ENCODE measurements at places on chromosomes 12 and 14.

- DNase-seq, result no peak
Measured at GRCh38 chr12:90086281-90086680, 377.6 kb upstream of the ATP2B1 start.

DNA sequence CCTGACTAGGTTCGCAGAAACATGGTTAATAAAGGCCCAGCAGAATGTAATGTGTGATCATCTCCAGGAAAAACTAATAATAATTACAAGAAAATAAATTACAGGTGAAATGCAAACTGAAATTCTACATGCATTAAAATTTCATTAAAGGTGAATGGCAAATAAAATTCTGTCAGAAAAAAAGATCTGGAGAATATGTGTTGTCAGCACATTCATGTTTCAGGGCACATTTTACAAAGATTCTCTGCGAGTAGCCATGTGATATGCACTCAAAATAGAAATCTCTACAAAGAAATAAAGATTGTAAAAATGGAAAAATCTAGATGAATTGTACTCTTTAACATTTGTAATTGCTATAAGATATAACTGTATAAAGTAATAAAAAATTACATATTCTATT is 765.2 kb downstream of the TMEM121 start:
- DNase-seq, result no peak

DNA sequence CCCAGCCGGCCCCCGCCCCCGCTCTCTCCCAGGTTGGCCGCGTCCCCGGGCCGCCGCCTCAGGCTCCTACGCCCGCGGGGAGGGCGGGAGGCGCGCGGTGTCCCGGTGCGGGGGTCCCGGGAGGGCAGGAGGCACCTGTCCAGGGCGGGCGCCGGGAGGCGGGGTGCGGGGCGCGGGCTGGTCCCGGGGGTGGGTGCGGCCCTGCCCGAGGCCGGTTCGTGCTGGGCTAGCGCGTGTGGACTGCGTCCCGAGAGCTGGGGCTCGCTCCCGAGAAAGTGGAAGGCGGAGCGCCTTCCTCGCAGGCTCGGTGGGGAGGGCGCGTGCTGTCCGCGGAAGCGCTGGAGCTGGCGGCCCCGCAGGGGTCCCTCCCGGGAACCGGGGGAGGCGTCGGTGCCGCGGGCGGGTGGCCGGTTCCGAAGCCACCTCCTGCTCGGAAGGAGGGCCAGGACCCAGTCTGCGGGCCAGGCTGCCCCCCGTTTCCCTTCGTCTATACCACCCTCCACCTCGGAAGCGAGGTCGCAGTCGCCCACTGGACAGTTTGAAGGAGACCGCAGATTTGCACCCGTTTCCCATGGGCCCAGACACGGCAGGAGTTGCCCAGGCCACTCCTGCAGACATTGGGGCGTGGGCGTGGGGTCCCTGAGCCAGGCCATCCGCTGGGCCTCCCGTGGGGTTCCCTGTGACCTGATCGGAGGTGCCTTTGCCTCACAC is 636 bp downstream of the ZFYVE21 start:
- DNase-seq, result no peak

DNA sequence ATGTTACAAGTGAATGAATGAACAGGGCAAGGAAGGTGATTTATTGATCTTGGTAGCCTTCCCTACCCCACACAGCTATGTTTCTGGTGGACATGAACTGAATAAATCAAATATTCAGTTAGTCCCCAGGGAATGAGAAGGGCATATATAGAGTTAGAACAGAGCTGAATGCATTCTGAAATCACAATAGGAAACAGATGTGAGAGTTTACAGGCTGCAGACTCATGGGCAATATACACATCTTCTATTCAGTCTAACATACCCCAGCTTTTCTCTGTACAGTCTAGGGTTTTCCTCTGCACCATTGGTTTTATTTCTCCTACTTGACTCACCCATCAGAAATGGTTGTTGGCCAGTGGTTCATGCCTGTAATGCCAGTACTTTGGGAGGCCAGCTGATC is 7.3 kb upstream of the STX2 start:
- DNase-seq, result no peak

GRCh38 chr12:24776861-24777260 is 172.0 kb downstream of the BCAT1 start:
- no peak for DNase-seq

GRCh38 chr12:67722296-67722695 is 73.8 kb downstream of the DYRK2 start:
- DNase-seq, result no peak

DNA sequence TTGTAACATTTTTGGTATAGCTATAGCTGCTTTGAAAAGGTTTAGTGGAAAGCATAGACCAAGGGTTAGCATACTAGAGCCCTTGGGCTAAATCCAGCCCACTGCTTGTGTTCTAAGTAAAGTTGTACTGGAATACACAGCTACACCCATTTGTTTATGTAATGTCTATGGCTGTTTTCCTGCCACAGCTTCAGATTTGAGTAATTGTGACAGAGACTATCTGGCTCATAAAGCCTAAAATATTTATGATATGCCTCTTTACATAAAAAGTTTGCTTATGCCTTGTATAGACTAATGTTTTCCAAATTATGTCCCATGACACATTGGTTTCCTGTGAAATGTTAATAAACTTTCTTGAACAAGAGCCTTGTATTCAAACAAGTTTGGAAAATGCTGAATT is 234.8 kb upstream of the ATP2B1 start:
- no peak for DNase-seq

GRCh38 chr14:35368139-35368460 is 36.4 kb downstream of the NFKBIA start:
- DNase-seq, result no peak

- no peak for DNase-seq
Measured at GRCh38 chr12:12350868-12351463, 924 bp upstream of the MANSC1 start.

GRCh38 chr12:132801741-132802140 is 26.9 kb downstream of the GOLGA3 start:
- DNase-seq, result no peak

GRCh38 chr12:46451276-46452021 is 78.9 kb upstream of the SLC38A2 start:
- DNase-seq, result no peak

- no peak for DNase-seq
Measured at GRCh38 chr14:22814941-22815713, at the start of gene SLC7A7. Gene SLC7A7, minus strand, starts transcription at chr14:22815435. Its CDS starts 2,037 bp downstream, at chr14:22813398.

GRCh38 chr14:99476864-99477263 is 3.8 kb downstream of the SETD3 start:
- DNase-seq, result no peak

GRCh38 chr14:104419865-104420505 is 159.6 kb upstream of the C14orf180 start:
- no peak for DNase-seq

- DNase-seq, result no peak
Measured at GRCh38 chr12:57250956-57251355, at the start of gene STAC3. Gene STAC3, minus strand, starts transcription at chr12:57251187. Its CDS starts 1,551 bp downstream, at chr12:57249636.

DNA sequence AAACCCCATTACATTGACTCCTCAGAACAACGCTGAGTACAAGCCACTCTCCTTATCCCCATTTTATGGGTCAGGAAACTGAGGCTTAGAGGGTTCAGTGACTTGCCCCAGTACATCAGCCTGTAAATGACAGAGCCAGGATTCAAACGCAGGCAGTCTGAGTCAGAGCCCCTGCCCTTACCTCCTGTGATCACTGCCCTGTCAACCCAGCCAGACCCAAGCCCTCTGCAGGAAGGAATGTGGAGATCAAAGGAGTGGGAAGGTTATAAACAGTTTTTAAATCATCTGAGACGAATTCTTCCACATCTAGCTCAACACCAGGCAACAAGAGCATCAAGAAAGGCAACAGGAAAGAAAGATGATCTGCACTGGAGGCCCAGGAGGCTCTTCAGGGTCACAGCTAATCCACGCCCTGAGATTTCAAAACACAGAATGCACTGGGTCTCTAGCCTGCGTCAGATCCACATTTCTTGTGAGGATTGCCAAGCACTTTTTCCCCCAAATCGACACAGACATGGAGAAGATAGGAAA is 38.5 kb downstream of the SPTB start:
- DNase-seq, result no peak

GRCh38 chr14:92978229-92979021 is 55.5 kb downstream of the CHGA start:
- DNase-seq, result no peak

DNA sequence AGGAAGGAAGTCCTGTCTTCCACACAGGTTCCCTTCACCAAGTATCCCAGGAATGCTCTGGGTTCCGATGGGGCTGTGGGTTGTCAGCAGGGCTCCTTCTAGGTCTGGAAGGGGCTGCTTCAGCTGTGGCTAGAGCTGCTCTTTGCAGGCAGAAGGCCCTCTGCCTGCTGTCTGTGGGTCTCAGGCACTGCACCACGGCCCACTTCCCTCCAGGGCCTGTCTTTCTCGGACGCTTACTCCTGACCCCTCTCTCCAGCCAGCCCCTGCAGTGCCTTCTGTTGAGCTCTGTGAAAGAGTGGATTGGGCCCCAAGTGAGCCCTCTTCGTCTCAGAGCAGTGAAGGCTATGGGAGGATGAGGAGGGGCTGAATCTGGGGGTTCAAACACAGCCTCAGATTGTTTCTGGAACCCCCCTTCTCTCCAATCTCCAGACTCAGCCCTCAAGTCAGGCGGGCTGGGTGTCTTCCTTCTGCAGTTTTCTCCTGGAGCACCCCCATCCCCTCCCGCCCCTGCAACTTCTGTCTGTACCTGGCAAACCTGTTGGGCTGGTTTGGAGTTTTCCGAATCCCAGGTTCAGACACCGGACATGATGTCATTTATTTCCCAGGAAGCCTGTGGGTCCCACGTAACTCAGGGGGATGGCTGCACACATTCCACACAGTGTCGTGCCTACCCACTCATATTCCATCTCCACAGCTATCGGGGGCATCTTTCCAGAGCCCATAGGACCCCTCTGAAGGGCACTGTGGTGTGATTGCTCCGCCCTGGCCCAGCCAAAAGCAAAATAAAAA is 24.9 kb upstream of the SPPL3 start:
- DNase-seq, result no peak

GRCh38 chr12:130614530-130614905 is 101.6 kb downstream of the RIMBP2 start:
- no peak for DNase-seq

DNA sequence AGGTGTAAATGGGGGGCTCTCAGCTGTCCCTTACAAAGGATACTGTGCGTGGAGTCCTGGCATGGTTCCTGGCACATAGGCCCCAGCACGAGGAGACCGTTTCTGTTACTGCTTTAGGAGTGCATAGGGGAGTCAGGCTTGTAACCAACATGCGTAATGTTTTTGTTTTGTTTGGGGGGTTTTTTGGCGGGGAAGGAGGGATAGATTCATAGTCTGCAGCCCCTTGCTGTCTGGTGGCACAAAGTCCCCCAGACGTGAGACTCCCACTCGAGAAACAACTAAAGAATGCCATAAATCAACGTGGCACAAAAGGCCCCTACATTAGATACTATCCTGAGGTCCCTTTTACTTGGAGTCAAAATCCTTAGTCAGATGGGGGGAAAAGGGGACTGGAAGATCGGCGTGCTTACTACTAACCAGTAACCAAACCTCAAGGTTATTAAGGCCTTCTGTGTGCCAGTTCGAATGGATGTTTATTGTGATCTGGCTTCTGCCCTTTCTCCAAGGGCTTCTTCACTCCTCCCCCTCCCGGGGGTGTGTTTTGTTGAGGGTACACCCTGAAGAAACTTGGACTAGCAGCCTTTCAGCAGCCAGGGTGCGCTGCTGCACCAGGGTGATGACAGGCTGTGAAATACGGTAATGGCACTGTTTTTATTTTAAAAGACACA is 874 bp downstream of the ISCU start:
- DNase-seq, result peak; percentile 46

- DNase-seq, result no peak
Measured at GRCh38 chr14:44833376-44834060, 128.2 kb downstream of the KLHL28 start.

DNA sequence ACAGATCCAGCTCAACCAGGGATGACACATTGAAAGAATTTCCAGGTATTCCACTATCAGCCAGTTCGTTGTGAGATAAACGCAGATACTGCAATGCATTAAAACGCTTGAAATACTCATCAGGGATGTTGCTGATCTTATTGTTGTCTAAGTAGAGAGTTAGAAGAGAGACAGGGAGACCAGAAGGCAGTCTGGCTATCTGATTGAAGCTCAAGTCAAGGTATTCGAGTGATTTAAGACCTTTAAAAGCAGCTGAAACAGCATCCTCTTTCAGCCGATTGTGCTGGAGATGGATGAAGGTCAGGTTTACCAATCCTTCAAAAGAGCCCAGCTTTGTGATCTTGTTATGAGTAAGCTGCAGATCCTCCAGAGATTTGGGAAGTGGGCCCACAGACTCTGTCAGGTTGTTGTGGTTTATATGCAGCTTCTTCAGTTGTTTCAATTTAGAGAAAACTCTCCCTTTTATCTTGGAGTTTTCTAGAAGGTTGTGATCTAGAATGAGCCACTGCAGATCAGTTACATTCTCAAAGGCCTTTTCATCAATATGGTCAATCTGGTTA is 3.0 kb downstream of the LUM start:
- DNase-seq, result no peak

DNA sequence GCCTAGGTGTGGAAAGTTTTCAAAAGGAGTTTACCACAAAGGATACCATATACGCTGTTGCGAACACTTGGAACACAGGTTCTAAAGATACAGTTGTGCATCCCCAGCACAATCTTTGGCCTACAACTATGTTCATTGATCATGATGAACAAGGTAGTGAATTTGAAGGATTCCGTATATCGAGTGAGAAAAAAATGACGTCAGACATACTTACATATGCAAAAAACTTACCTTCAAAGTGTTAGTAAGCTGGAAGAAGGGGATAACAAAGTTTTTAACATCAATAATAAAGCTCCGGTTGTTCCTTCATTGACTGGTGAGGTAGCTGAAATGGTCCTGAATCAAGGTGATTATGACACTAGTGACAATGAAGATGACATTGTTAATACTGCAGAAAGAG is 133.9 kb upstream of the PDE3A start:
- DNase-seq, result no peak

- DNase-seq, result no peak
Measured at GRCh38 chr14:85580536-85581140, 50.7 kb downstream of the FLRT2 start.

GRCh38 chr12:66387117-66387516 is 84.8 kb downstream of the HELB start:
- DNase-seq, result no peak

GRCh38 chr12:27913999-27914614 is 58.4 kb downstream of the PTHLH start:
- no peak for DNase-seq

- peak; percentile 28 for DNase-seq
Measured at GRCh38 chr12:62799126-62799736, 135.7 kb downstream of the PPM1H start.
